ENCODE measurements at places on chromosomes 11 and 22.

DNA sequence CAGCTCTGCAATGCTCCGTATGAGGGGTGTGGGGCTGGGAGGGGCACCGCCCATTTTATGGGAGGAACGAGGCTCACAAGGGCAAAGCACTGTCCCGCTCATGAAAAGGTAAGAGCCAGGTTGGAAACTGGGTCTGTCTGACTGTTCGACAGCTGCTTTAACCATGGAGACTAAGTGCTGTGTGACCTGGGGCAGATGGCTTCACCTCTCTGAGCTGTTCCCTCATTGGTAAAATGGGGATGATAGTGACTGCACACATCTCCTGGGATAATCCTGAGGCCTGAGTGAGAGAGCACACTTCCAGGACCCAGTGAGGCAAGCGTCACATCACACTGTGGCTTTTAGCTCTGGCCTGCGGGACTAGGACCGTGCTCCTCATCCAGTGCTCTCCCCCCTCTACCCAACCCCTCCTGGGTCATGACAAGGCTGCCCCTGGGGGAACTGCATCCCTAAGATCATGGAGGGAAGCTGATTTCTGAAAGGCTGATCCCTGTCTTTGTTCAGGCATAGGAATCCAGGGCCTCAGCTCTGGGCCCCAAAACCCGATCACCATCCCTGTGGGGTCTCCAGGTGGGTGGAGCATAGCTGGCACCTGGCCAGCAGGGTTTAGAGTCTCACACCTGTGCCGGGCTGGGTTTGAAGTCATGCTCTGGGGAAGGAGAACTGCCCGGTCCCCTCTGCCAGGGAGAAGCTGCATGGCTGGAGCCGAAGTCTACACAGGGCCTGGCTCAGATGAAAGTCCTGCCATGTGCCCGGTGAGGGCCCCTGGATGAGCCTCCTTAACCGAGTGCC, 21.3 kb downstream of the FGF3 start:
- no peak for DNase-seq

DNA sequence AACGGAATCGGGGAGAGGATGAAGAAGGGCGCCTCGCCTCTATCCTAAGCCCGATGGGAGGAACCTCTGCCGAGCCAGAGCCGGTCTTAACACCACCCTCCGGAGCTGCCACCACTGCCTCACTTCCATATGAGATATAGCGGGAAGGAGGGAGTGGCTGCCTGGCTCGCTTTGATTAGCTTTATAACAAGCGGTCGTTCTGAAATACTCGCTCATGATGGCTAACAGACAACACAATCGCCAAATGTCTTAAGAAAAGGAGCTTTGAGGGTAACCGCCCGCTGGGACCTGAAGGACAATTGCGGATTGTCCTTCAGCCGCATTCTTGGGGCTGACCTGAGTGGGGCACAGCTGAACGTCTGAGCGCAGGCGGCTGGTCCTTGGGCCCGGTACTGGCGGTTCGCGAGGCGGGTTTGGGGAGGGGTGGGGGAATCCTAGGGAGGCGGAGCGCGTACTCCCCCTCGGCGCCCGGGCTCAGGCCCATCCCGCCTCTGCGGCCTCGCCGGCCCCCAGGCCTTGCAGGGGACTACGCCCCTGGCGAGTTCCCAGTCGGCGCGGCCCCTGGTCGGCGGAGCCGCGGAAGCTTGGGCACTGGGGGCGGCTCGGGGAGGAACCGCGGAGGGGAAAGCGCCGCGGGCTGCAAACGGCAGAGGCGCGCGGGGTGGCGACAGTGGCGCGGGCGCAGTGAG, at the start of gene PLAAT5:
Gene PLAAT5, minus strand, starts transcription at position 617 of the 689 bp plus-strand sequence. Its CDS starts 133 bp downstream, at position 484.
- no peak for DNase-seq

DNA sequence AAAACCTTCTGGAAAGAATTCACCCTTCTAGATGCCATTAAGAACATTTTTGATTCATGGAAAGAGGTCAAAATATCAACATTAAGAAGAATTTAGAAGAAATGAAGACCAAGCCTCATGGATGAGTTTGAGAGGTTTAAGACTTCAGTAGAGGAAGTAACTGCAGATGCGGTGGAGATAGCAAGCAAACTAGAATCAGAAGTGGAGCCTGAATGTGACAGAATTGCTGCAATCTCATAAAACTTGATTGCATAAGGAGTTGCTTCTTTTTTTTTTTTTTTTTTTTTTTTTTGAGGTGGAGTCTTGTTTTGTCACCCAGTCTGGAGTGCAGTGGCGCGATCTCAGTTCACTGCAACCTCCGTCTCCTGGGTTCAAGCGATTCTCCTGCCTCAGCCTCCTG, 51.6 kb downstream of the MS4A13 start:
- no peak for DNase-seq

GRCh38 chr22:43133401-43133800, 9.8 kb downstream of the MCAT start:
- DNase-seq, result no peak

GRCh38 chr11:45702511-45702910, 37.1 kb upstream of the CHST1 start:
- no peak for DNase-seq

DNA sequence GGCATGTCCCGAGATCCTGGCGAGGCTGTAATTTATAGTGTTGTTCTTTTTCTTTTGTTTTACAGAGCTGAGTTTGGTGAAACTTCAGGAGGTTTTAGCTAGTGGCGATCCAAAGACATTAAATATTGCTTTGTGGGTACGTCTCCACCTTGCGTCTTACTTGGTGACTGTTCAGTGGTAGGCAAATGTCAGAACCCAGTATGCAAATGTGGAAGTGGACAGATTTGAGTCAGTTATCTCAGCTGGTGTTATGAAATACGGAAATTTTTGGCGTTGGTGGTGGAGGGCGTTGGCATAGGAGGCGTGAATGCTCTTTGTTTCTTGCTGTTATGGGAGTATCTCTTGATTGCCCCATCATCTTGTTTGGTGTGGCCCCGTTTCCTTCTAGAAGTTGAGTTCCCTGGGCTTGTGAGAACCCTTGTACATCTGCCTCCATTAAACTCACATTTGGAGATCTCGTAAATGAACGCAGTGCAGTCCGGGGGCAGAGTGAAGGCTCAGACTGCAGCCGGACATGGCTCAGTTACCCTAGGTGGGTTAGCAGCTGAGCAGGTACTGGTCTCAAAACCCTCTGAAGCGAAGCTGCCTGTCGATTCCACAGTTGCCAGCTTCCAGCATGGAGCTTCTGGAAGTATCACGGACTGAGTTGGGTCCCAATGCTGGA, 39.9 kb downstream of the PTPRJ start:
- peak; percentile 74 for DNase-seq

DNA sequence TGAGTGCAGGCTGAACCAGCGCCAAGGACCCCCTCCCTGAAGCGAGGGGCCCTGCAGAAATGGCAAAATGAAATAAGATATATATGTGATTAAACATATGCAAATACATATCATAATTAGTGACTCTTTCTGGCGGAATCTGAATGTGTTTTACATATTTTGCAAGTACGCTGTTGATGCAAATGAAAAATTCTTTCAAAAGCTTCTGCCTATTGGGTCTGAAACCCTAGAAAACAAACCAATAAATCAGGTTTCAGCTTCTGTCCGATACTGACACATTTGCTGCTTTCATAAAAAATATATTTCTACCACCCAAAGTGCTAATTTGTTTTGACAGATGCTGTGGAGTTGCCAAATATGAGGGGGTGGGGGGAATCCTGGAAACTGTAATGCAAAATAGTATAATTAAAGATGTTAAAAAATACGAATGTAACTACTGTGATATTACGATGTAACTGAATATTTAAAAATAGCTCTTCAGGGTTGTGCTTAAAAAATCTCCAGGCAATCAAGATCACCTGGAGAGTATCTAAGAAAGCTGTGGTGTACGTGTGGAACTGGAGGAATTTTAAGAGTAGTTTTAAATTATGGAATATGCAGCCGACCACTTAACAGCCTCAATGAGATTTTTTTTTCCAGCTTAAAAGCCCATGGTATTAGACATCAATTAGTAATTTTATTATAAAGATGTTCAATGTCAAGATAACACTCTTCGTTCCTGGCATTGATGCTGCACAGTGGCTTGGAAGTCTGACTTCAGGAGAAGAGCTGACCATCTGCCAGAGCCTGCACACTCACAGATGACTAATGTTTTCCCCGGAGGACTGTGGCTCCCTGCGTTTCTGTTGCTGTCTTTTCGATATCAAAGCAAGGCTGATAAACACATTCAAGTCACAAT, 122.2 kb upstream of the RCN1 start:
- DNase-seq, result no peak

- no peak for DNase-seq
These were observed 786.2 kb downstream of the ETS1 start for GRCh38 chr11:127800989-127801688.

- DNase-seq, result no peak
These were observed 134.4 kb downstream of the CSNK2A3 start for GRCh38 chr11:11218629-11218986.

- DNase-seq, result no peak
These were observed 76.6 kb downstream of the FBLN1 start for GRCh38 chr22:45579306-45579705.

- no peak for DNase-seq
These were observed 118.7 kb upstream of the IGLL5 start for GRCh38 chr22:22768885-22769284.

Measured in CD4-positive, alpha-beta T cell treated with Interleukin-4 for 1 hour (primary cell).